Colonic mucosa (tissue), 4 donors: ENCODE measurements at places on chromosomes 3 and 15. TPM values are rescaled to one million over a fixed set of nuclear protein-coding genes. Genes with fewer than 3 reads are reported as not detected.
A peak's percentile ranks its signal among the peaks of the same experiment; 100 is the strongest.

Gene DNAH12
- 0.05 TPM for total RNA-seq

Gene DUOXA2
- 48.5 TPM for total RNA-seq

Gene ERC2
- total RNA-seq = 0.30 TPM

Gene DNAJA4
- 42.6 TPM for total RNA-seq

Gene IQCF5
- total RNA-seq = not detected

GRCh38 chr3:175005193-175005592 lies 146.1 kb downstream of the NAALADL2 start:
- no peak for DNase-seq

DNA sequence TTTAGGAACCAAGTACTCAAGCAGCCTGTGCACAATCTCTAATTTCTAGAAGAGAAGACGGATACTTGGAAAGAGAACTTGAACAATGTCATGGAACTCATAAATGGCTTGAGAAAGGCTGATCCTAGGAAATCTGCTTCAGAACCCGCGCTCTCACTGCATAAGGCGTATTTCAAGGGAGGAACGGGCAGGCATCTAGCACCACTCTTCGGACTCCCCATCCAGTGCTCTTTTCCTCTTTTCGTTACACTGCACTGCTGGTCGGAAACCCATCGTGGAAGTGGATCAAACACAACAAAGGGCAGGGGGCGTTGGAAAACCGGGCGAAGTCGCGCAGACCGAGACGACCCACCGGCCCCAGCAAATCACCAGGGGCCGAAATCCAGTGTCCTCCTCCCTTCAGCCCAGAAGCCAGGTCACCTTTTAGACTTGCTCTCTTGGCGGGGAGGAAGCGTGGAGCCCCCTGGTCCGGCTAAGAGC lies 539 bp upstream of the TLNRD1 start:
- peak; percentile 41 for DNase-seq

GRCh38 chr3:128335621-128336296 lies 130.9 kb downstream of the DNAJB8 start:
- DNase-seq = no peak
